ENCODE measurements at places on chromosomes 12 and 14.

DNA sequence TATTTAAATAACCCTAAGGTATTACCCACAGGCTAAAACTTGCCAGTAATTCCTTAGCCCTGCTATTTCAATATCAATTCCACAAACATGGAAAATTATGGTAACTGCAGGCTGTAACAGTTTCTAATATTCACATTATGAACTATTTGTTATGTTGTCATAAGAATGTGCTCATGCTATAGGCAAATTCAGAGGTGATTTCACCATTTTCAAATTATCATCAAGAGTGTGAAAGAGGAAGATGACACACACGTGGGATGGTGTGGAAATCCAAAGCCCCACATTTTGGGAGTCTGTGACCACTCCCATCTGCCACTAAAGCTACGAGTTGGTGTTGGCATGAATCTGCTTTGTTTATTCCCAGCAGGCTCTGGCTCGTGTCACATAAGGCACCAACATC is 5.9 kb upstream of the MYO1A start:
- DNase-seq = no peak

DNA sequence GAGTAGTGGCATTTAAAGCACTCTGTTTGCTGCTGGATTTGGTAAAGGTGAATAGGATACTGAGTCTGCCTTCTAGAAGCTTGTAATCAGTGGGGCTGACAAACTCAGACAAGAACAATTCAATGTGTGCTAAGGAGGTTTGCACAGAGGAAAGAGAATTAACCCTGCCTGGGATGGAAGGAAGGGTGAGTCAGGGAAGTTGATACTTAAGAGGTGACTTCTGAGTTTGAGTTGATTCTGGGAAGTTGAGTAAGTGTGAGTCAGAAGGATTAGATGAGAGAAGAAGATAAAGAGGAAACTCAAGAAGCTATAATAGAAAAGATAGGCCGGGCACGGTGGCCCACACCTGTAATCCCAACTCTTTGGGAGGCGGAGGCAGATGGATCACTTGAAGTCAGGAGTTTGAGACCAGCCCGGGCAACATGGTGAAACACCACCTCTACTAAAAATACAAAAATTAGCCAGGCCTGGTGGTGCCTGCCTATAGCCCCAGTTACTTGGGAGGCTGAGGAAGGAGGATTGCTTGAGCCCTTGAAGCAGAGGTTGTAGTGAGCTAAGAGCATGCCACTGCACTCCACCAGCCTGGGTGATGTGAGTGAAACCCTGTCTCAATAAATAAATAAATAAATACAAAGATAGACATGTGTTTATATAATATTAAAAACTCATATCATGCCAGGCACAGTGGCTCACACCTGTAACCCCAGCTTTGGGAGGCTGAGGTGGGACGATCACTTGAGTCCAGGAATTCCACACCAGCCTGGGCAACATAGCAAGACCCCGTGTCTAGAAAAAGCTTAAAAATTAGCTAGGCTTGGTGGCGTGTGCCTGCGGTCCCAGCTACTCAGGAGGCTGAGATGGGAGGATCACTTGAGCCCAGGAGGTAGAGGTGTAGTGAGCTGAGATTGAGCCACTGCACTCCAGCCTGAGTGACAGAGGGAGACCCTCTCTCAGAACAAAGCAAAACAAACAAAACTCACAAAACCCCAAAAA is 126.8 kb upstream of the CPM start:
- DNase-seq = peak; percentile 43

- no peak for DNase-seq
Measured at GRCh38 chr14:53993920-53994607, 37.4 kb upstream of the BMP4 start.

- DNase-seq = no peak
Measured at GRCh38 chr12:62128175-62128975, 131.8 kb upstream of the USP15 start.

- DNase-seq = no peak
Measured at GRCh38 chr12:31431721-31432240, 105.8 kb upstream of the SINHCAF start.

GRCh38 chr12:53345486-53346188 is 9.5 kb upstream of the SP7 start:
- no peak for DNase-seq

DNA sequence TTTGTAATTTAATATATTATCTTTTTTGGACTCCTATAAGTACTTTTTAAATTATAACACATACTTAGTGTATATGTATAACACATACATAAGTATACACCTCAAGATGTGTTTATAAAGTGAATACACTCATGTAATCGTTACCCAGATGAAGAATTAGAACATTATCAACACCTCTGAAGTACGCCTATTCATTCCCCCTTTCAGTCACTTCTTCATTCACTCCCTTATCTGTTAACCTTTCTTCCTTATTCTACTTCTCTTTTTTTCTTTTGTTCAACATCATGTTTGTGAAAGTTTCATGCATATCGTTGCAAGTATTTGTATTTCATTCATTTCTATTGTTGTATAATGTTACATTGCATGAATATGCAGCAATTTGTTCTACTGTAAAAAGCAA is 98.5 kb downstream of the ARID2 start:
- DNase-seq = no peak

DNA sequence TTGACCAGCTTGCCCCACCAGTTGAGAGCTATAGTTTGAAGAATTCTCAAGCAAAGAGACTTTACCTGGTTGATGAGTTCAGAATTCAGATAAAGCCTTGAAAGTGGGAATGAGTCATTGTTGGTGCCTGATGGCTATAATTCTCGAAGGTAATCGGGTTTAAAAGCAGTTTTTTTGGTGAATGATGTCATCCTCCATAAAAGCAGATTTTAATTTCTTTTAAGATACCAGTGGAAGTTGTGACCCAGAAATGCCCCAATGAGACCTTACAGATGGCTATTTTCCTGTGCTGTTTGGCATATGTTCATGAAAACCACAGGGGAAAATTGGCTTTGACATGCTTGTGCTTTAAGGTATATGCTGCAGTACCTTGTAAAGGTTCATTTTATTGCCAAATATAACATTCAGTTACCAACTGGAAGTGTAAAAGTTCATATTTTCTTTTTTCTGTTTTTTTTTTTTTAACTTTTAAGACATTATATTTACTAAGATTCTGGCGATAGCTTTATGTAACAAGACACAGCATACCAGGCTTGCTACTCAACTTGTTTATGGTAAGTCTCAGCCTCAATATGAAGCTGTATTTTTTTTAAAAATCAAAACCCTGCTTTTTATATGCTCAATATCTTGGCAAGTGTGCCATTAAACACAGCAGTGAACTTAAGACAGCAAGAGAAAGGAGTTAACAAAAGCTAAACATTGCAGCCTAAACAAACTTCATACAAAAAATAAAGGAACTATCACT is 119.3 kb downstream of the LMNTD1 start:
- DNase-seq = no peak

GRCh38 chr12:4947253-4947652 is 37.5 kb downstream of the KCNA1 start:
- no peak for DNase-seq

GRCh38 chr14:87231336-87232026 is 761.5 kb downstream of the GALC start:
- DNase-seq = no peak

GRCh38 chr14:55938249-55938791 is 179.9 kb upstream of the PELI2 start:
- peak; percentile 16 for DNase-seq

DNA sequence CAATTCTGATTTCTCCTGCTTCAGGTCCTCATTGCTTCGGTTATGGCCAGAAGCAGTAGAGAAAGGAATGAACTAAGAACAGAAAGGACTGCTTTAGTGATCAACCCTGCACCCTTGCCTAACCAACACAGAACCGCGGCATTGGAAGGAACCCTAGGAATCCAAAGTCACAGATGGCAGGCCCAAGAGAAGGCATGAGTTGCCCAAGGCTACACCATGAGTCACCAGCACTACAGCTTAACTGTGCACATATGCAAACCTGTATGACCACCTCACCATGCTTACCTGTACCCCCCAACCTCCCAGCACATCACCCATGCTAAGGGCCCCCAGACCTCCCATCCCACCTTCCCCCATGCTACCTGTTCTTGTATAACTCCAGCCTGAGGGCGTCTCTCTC is 25.9 kb upstream of the BLTP3B start:
- DNase-seq = no peak

GRCh38 chr12:107134558-107134957 is 41.2 kb upstream of the CRY1 start:
- DNase-seq = no peak

DNA sequence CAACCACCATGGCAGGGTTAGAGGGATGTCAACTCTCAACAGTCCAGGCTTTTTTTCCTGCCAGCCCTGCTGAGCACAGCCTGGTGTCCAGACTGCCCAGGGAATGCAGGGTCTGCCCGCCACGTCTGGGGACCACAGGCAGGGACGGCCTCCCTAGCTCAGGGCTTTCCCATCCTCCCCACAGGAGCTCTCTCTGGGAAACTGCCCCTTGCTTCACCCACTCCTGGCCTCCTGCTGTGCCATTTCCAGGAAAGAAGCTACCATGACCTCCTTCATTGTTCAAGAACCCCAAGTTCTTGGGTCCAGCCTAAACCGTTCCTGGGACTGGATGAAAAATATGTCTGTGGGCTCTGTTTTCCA is 4.8 kb downstream of the SCNN1A start:
- DNase-seq = no peak

GRCh38 chr12:3202096-3202495 is 124.9 kb downstream of the TSPAN9 start:
- no peak for DNase-seq

DNA sequence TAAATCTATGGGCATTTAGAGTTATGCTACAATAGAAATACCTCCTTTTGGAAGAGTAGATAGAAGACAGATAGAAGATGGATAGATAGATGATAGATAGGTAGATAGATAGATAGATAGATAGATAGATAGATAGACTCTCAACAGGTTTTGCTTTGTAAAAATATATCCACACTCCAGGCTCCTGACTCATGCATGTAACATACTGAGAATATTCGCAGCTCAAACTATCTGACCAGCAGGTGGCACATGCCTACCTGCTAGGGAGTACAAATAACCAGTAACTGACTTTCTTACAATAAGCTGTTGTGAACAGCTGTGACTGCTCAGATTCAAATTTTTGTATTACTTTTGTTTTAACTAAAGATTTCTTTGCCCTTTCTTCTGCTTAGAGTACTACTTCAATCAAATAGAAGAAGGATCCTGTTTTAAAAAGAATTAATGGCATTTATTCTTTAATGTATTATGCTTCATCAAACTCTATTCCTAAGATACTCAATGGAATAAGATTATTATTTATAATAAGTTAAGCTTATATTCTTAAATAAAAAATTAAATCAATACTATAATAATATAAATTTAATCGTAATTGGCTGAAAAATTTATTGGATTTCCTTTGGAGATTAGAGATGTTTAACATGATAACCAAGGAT is 15.8 kb upstream of the CPNE8 start:
- no peak for DNase-seq

DNA sequence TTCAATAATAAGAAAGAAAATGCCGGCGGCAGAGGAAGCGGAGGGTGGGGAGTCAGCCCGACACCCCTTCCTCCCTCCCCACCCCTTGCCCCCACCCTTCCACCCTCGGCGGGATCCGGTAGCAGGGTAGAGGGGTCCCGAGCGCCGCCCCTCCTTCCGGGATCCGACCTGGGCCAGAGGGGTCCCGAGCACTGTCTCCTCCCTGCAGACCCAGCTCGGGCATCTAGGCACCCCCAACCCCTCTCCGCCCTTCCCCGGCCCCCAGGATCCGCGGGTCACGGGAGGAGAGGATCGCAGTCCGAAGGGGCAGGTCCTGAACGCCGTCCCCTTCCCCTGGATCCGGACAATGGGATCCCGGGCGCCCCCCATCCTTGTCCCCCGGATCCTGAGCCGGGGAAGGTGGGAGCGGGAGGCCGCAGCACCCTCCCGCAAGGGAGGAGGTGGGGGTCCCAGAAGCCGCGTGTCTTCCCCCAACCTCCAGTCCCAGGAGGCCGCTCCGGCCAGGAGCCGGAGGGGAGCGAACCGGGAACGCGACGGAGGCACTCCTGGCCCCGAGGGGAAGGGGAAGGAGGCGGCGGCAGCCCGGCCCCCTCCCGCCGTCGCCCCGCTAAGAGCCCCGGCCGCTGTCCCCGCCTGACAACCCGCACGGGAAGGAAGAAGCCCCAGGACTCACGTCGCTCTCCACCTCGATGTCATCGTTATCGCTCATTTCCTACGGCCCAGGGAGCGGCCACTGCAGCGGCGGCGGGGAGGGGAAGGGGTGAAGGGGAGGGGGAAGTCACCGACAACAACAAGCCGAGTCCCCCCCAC is 481 bp downstream of the MAX start:
- DNase-seq = no peak

DNA sequence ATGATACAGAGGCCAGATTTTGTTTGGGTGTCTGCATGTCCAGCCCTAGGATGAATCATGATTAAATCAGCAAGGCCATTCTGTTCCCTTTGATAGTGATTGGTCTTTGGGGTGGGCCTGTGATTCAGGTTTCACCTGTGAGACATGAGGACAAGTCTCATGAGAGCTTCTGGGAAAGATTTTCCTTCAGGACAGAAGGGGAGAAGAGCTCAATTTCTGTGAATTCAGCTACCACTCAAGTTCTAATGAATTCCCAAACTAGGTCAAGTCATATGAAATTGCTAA is 73.4 kb downstream of the ZNF664 start:
- no peak for DNase-seq

GRCh38 chr14:91925001-91925726 is 22.3 kb downstream of the FBLN5 start:
- DNase-seq = no peak

DNA sequence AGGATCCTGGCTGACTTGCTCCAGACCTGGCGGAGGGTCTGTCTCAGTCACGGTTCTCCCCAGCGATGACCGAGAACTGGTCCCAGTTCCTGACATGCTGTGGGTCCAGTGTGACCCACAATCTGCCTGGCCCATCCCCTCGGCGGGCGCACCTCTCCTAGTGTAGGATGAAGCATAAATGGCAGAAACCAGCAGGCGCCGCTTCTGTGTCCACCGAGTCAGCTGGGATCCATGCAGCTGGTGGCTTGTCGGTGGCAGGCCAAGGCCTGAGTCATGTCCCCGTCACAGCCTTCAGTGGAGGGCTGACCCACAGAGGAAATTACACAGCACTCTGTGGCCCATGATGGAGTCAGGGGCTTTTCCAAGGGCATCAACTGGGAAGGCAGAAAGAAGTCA is 38.5 kb downstream of the NFKBIA start:
- DNase-seq = no peak

DNA sequence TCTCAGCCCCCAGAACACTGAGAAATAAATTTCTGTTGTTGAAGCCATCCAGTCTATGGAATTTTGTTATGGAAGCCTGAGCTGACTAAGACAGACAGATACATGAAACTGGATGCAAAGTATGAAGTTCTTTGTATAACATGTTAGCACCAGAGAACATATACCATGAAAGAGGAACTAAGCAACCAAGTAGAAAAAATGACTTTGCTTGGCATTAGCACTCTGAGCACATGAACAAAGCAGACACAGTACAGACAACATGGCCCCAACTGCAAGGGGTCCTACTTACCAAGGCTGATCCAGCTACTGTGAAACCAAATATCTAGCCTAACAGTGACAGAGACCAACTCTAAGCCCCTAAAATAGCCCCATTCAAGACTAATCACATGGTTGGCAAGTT is 13.8 kb downstream of the EXOC5 start:
- DNase-seq = no peak

Data from AG09319 (cell line).